ENCODE measurements at places on chromosomes 1 and 21.

GRCh38 chr21:41399246-41399800, 26.7 kb upstream of the MX1 start:
- DNase-seq: no peak

DNA sequence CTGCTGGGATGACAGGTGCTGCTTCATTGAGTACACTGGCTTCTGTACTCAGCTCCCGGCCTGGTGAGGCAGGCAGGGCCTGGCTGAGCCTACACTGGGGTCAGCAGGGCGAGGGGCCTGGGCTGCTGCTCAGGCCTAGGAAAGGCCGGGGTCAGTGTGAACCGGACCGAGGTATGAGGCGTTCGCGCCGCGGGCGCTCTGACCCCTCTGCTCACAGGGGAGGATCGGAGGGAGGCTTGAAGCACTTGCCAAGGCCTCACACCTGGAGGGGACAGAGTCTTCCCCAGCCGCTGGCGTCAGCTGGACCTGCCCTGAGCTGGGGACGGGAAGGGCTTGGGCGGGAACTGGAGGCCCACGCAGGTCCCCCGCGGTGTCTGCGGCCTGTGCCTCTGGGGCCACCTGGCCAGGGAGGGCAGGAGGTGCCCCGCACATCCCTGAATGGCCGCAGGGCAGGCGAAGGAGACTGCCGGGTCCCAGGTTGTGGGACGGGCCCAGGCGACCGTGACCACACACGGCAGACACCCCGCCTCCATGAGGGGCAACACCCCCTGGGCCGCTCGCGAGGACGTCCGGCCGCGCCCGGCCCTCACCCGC, 466 bp downstream of the PEX10 start:
- DNase-seq: no peak

GRCh38 chr21:42082501-42083360, 11.6 kb downstream of the UMODL1 start:
- no peak for DNase-seq

DNA sequence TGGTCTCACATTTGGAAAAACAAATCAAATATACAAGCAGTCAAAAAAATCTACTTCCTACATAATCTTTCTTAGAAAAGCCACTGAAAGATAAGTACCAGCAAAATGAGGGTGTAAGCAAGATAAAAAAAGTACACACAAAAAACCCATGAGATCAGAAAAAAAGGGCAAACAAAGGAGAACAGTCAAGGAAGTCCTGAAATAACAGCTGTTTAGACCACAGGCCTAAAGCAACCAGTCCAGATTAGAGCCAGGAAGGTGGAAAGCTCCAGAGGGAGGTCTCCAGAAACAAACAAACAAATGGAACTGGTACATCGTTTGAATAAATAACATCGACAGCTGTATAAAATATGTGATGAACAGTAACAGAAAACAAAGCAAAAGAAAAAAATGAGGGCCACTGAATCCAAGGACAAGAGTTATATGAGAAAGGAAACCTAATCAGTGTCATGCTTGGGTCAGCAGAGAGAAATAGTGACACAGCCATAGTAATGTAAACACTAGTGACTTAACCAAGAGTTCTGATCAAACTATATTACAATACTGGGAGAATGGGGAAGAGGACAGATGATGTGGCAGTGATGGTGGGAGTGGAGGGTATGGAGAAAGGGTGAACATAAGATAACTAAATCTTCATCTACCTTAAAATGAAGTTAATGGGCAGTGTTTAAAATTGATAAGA, 67.5 kb downstream of the NVL start:
- peak; percentile 33 for DNase-seq

DNA sequence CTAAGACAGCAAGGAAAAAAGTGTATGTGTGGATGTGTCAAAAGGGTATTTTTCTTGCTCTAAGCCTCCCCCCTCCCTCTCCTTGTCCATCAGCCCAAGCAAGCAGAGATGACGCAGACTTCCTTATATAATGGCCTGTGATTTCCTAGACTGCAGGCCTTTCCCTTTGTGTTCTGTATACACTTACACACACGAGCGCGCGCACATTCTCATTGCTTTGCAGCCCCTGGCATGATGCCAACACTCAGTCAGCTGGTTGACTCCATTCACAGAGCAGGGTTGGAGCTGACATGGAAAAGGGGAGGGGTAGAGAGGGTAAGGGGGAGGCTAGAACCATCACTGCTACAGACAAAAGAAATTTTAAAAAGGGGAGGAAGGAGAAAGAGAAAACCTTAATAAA, 41.8 kb downstream of the GATAD2B start:
- DNase-seq: no peak

DNA sequence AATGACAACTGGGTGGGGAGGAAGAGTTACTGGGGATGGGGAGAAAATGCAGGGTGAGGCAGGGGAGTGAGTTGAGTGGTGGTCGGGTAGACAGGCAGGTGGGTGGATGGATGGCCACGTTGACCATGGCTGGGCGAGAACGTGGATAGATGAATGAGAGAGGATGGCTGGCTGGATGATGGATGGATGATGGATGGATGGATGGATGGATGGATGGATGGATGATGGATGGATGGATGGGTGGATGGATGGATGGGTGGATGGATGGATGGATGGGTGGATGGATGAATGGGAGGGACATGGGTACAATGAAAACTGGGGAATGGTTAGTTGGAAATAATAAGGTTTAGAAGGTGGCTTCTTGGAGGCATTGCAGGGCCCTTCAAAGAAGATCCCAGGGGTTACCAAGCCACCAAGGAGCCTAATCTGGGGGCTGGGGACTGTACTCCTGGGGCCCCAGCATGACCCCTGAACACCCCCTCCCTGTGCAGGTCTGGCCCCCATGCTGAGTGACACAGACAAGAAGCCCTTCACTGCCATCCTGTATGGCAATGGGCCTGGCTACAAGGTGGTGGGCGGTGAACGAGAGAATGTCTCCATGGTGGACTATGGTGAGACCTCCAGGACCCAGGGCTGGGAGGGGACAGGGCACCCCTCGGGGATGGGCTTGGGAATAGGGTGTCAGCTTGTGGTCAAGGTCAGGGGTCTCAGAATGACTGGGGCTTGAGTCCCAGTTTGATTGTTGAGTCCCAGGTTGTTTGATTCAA, 67.0 kb downstream of the ALPL start:
- DNase-seq: no peak

- DNase-seq: no peak
Measured at GRCh38 chr1:1604374-1605033, 4.6 kb upstream of the FNDC10 start.

DNA sequence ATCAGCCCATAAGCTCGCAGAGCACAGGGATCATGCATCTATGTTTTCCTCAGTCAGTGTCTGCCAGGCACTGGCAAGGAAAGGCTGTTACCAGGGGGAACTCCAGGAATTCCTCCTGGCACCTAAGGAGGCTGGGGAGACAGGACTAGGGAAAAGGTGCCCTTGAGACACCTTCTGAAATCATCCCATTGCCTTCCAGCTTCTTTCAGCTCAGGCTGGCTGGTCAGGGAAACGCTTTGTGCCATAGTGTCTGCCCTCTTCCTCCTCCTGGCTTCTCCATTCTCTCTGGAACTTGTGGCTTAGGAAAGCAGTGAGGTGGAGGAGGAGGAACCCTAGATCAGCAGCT, 13.8 kb downstream of the LMNA start:
- DNase-seq: no peak

DNA sequence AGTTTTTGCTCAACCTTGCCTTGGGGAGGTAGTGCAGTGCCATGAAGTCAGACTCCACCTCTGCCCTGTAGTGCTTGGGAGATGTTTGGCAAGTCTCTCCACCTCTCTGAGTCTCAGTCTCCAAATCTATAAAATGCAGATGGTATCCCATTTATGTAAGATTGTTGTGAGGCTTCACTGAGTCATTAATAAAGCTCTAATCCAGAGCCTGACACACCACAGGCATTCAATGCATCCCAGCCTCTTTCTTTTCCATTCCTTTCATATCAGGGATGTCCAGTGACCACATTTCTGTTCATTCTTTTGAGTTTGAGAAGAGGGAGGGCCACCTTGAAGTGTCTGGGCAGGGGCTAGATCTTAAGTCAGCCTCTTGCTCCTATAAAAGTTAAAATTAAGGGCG, 37.6 kb upstream of the LMO4 start:
- no peak for DNase-seq

DNA sequence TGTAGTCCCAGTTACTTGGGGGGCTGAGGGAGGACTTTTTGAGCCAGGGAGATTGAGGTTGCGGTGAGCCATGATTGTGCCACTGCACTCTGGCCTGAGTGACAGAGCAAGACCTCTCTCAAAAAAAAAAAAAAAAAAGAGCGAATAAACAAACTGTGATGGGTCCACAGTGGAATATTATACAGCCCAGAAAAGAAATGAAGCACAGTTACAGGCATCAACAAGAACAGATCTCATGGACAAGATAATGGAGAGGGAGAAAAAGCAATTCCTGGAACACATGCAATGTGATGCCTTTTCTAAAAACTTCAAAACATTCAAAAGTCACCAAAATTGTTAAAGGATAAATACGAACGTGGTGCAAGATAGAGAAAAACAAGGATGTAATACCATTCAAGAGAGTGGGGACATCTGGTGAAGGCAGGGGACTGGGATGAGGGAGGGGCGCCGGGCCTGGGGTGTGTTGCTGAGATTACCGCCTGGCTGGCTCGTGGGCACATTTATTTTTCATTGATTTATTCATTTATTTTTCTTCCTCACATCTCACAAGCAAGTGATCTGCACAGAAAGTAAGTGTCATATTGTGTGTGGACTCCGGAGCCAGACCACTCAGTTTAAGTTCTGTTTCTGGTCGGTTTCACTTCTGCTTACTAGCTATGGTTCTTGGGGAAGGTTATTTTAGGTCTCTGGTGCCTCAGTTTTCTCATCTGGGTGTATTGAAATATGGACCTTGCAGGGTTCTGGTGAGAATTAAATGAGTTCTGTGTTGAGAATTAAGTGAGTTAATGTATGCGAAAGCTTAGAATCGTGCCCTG, 30.1 kb downstream of the ABCG1 start:
- DNase-seq: peak; percentile 46

GRCh38 chr1:63662056-63662836, 69.0 kb downstream of the PGM1 start:
- no peak for DNase-seq

DNA sequence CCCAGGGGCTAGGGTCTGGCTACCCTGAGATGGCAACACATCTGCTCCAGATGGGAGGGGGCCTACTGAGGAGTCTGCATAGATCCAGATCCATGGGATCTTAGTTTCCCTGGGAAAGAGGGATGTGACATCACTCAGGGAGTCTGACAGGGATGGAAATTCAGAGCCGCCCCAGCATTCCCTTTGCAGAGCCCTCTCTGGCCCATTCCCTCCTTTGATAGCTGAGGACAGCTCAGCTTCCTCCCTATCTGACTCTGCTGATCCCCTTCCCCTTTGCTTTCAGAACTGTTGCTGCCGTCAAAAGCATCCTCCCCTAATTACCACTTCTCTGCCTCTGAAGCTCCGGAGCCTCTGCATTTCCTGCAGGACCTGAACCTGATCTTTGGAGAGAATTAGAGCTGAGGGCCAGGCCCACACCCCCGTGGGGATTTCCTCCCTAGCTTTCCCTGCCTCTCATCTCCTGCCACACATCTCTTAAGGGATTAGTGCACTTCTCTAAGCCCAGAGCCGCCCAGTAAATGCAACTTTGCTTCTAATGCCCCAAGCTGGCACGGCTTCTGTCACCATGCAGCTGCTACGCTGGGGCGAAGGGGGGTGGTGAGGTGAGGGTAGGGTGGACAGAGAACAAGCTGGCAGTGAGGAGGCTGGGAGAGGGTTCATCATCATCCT, 9.5 kb upstream of the ASCL5 start:
- DNase-seq: no peak

DNA sequence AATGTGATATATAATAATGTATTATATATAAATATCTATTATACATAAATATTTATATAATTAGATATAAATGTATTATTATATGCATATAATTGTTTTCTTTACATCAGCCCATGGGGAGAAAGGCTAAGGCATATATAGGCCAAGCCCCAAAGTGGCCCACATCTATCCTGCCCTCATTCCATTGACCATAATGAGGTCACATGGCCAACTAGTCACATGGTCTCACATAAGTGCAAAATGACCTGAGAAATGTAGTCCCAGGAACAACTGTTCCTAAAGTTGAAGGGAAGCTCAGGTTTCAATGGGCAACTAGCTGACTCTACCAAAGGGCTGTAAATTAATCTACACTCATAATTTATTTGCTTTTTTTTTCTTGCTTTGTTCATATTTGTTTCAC, 14.5 kb upstream of the CCDC185 start:
- DNase-seq: no peak

- DNase-seq: peak; percentile 36
Measured at GRCh38 chr1:24191860-24192259, 4.8 kb upstream of the IFNLR1 start.

- DNase-seq: no peak
Measured at GRCh38 chr1:115952547-115952946, 23.8 kb upstream of the SLC22A15 start.
